ENCODE measurements at places on chromosomes 1 and 21.

GRCh38 chr21:27802816-27803475 is 836.1 kb upstream of the ADAMTS5 start:
- DNase-seq: peak; percentile 35

DNA sequence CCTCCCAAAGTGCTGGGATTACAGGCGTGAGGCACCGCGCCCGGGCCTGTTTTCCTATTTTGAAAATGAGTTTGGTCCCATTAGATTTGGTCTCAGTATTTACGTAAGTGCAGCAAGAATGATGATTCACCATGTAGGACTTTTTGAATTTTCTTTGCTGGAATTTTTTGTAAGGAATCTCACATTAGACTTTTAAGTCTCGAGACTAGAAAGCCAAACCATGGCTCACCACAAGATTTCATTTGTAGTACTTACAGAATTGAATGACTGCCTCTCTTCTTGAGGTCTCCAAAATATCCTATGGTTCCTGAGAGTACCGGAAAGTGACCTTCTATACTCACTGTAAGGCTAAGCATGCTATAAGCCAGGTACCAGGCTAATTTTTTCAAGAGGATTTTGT is 325 bp downstream of the OR14A2 start:
- DNase-seq: peak; percentile 13

DNA sequence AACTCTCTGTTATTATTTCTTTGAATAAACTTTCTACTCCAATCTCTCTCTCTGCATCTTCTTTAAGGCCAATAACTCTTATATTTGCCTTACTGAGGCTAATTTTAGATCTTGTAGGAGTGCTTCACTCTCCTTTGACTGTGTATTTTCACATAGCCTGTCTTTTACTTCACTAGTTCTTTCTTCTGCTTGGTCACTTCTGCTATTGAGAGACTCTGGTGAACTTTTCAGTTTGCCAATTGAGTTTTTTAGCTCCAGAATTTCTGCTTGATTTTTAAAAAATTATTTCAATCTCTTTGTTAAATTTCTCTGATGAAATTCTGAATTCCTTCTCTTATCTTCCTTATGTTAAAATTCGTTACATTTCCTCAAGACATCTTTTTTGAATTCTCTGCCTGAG is 18.2 kb downstream of the GPR88 start:
- no peak for DNase-seq

DNA sequence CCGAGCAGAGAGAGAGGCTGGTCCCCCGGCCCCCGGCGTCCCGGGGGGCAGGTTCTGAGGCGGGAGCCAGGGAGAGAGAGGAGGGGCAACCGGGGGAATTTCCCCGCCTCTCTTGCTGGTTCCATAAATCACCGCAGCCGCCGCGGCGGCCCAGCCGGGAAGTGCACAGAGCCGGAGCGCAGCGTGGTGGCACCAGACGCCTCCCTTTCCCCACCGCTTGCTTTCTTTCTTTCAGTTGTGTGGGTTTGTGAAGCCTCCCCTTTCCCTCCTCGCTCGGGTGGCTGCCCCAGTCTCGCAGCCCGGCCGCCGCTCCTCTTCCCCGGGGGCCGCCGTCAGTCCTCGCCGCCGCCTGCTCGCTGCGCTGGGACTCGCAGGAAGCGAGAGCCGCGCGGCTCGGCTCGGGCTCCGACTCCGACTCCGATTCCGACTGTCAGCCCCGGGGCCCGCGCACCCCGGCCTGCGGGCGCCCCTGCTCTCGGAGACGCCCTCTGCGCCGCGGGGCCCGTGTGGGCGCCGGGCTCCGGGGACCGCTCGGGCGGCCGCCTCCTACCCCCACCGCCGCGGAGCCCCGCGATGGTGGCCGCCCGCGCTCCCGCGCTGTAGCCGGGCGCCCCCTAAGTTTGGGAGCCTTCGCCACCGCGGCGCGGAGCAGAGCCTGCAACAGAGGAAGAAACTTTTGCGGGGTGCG is at the start of gene CACHD1:
Gene CACHD1 (plus strand): TSS at position 153 of the 688 bp plus-strand sequence. CDS start 616 bp downstream, outside the sequence.
- DNase-seq: peak; percentile 75

DNA sequence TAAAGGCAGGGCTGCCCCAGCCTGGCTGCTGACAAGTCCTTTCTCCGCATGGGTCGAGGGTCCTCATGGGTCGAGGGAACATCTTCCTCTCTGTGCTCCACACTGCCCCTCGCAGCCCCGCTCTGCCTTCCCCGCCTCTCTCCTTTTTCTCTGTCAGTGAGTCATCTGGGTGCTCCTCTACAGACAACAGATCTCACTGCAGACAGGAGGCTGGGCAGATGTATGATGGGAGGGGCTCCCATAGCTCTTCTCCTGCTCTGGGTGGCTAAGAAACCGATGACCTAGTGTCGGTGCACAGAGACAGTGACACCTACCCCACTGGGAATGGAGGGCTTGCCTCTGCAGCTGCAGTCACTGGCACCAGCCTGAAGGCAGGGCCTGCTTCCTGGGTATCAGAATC is 5.5 kb downstream of the KCNA10 start:
- DNase-seq: no peak

GRCh38 chr1:37171691-37172090 is 137.4 kb upstream of the GRIK3 start:
- no peak for DNase-seq
